ENCODE measurements at places on chromosomes 6 and 20.
A peak's percentile ranks its signal among the peaks of the same experiment; 100 is the strongest.

DNA sequence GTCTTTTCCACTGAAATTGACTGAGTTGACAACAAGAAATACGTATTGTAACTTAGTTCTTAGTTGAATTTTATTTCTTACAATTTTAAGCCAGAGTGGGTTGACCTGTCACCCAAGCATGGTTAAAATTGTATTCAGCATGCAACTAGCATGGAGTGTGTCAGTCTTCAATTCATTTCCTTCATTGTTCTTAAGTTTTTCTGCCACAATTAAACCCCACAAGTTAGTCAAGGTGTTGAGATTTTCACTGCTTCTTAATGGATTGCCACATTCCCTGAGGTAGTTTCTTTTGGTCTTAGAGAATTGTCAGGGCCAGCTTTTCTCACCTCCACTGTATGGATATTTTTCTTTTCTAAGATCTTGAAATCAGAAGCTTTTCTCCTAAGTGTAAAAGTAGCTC is 2.1 kb downstream of the PTPN1 start:
- no peak for DNase-seq

DNA sequence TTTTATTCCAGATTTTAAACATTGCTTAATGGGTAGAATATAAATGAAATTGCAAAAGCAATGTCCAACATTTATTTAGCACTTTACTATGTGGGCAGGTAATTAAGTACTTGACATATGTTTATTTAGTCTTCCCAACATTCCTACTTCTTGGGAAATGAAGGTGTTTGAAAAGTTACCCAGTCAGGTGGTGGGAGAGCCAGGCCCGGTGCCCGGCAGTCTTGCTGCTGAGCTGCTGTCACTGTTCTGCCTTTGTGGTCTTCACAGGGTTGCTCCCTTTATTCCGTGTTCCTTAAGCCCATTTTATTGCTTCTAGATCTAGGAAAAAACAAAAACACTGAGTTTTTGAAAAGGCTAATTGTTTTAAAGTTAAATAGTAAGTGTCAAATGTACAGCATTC is 42.6 kb upstream of the TULP4 start:
- DNase-seq, result no peak

GRCh38 chr6:110265273-110265672 is 85.0 kb downstream of the CDC40 start:
- no peak for DNase-seq

- DNase-seq, result no peak
These were observed 212.9 kb downstream of the COL19A1 start for GRCh38 chr6:70079241-70079640.

DNA sequence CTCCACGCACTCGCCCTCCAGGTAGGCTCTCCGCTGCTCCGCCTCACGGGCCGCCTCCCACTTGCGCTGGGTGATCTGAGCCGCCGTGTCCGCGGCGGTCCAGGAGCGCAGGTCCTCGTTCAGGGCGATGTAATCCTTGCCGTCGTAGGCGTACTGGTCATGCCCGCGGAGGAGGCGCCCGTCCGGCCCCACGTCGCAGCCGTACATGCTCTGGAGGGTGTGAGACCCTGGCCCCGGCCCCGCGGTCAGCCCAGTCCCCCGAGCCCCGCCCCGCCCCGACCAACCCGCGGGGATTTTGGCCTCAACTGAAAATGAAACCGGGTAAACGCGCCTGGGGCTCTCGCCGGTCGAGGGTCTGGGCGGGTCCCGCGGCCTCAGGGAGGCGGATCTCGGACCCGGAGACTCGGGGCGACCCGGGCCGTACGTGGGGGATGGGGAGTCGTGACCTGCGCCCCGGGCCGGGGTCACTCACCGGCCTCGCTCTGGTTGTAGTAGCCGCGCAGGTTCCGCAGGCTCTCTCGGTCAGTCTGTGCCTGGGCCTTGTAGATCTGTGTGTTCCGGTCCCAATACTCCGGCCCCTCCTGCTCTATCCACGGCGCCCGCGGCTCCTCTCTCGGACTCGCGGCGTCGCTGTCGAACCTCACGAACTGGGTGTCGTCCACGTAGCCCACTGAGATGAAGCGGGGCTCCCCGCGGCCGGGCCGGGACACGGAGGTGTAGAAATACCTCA is 598 bp downstream of the HLA-B start:
- no peak for DNase-seq

DNA sequence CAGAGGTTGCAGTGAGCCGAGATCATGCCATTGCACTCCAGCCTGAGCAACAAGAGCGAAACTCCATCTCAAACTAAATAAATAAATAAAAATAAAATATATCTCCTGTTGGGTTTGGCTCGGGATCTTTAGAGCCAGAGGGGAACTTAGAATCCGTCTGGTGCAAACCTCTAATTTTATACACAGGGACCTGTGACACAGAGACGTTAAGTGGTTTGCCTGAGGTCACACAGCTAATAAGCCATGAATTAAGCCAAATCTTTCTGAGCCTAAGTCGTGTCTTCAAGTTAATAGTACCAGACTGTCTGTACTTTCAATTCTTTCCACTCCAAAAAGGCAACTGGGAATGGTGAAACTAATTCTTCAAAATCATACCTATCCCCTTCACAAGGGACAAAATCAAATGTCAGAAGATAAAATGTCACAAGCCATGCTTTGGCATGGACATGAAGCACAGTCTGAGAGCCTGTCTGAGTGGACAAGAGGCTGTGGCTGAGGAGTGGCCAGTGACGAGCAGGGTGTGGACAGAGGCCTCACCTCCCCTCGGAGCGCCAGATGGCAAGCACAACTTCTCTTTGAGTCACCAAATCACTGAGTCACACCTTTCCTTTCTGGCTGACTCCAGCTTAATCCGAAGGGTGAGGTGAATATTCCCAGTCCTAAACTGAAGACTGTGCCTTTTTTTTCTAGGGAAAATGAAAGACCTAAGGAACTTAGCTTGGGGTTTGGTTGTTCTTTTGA is 177.4 kb downstream of the TFAP2A start:
- peak; percentile 86 for DNase-seq

- DNase-seq, result no peak
These were observed 716.0 kb downstream of the KIF16B start for GRCh38 chr20:15857173-15857784.

GRCh38 chr6:157219201-157220200 is 103.8 kb downstream of the TMEM242 start:
- no peak for DNase-seq

- DNase-seq, result no peak
These were observed 88.2 kb upstream of the STXBP5 start for GRCh38 chr6:147116056-147116455.

DNA sequence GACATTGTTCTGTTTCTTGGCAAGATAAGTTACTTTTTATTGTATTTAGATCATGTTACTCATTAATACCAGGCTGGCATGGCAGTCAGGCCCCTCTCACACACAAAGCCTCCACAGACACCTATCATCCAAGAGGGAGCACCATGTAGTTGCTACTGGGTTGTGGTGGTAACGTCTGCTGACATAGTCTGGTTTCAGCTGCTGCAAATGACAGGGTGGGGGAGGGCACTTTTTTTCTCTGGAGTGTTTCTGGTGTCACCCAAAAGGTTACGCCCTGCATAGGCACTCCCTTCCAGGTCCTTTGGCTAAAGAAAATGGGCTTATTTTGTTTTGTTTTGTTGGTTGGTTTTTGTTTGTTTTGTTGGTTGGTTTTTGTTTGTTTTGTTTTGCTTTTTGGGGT is 236.4 kb upstream of the RIMS1 start:
- no peak for DNase-seq

DNA sequence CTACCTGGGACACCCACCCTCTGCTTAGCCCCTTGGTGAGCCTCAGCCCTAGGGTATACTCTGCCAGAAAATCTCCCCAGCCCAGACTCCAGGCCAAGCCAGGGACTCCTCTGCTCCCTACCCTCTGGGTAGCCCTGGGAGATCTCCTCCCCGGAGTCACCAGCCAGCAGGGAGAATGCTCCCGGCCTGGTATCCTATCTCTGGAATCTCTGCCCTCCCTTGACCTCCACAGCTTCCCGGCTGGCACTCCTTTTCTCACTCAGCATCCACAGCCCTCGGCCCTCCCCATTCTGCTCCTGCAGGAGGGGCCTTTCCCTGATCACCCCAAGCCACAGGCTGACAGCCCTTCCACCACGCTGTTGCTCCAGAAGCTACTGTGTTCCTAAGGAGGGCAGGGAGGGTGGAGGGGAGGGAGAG is 22.6 kb downstream of the NOL4L start:
- DNase-seq, result no peak

DNA sequence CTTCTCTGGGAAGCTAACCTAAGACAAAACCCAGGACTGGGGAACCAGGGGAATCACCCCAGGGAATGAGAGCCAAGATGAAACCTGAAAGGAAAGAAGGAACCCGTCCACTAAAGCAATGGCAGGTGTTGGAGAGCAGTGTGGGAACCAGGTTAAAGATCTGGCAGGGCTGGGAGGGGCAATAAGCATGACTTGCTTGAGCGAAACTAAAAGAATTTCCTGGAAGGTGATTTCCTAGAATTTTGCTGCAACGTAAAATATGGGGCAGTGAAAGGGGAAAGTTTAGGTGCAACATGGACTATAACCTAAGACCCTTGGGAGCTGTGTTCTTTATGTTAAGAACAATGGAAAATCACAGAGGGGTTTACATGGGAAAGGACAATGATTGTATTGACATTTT is 126.2 kb upstream of the SSTR4 start:
- no peak for DNase-seq

GRCh38 chr6:129709769-129710449 is at the start of gene ARHGAP18:
ARHGAP18 (minus strand) TSS chr6:129710177; CDS start chr6:129710136, 41 bp downstream.
- peak; percentile 86 for DNase-seq

- no peak for DNase-seq
These were observed 422.0 kb upstream of the HS3ST5 start for GRCh38 chr6:114764866-114765265.

GRCh38 chr6:19999319-20000191 is 162.4 kb downstream of the ID4 start:
- DNase-seq, result peak; percentile 36

DNA sequence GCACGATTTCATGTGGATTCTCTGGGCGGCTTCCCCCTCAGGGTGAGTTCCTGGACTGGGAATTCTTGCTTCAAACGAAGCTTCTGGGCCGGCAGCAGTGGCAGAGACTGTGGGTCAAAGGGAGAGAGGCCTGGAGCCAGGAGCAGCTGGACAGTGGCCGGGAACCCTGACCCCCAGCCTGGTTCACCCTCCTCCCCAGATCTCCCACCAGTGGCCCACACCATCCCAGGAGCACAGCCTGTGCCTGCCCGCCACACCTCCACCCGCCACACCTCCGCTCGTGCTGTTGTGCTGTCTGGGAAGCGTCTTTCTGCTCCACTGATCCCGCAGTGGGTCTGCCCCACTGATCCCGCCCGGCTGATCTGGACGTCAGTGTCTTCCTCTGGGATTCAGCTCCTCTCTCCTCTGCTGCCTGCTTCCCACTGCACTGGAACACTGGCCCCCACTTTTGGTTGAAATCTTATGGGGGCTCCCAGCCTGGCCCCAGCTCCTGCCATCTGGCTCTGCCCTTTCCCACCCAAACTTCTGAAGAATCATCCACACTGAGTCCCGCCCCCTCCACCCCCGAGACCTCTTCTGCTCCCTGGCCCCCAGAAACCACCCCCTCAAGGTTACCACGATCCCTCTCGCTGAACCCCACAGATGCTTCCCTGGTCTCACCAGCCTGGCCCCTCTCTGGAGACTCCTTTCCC is 9.8 kb downstream of the ZBP1 start:
- no peak for DNase-seq

DNA sequence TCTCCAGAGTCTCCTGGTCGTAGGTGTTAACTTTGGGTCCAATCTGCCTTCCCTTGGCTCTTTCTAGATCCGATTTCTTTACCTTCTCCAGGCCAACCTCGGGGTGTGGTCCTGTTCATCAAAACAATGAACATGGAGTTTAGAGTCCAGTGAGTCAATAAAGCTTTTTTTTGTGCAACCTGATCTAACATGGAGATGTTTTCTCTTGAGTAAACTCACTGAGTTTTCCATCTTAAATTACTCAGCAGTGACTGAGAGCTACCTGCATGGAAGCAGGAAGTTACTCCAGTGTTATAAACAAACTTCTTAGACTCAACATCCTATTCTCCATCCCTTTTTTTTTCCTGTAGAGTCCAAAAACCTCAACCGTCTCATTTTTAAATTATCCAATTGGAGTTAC is 14.9 kb upstream of the SLC22A1 start:
- DNase-seq, result no peak

DNA sequence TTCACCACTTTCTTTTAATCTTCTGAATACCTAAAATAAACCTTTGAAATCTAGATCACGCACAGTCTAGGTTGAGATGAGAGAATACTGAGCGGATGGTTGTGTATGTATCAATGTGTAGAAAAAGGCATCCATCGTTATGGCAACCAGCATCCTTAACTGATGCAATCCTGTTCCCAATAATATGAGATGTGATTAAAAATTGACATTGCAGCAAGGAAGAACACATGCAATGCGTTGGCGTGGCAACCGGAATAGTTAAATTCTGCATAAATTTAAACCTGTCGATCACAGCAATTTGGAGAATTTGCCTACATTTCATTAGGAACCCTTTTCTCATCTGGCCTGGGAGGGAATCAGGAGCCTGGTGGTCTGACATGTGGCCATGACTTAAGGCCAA is 1.3 kb upstream of the L3MBTL1 start:
- no peak for DNase-seq

GRCh38 chr6:28209753-28210535 is 15.1 kb upstream of the ZSCAN9 start:
- no peak for DNase-seq

GRCh38 chr6:26375270-26375669 is 7.6 kb upstream of the BTN2A2 start:
- DNase-seq, result no peak

- peak; percentile 33 for DNase-seq
These were observed 58.7 kb downstream of the VAPB start for GRCh38 chr20:58447511-58448391.

DNA sequence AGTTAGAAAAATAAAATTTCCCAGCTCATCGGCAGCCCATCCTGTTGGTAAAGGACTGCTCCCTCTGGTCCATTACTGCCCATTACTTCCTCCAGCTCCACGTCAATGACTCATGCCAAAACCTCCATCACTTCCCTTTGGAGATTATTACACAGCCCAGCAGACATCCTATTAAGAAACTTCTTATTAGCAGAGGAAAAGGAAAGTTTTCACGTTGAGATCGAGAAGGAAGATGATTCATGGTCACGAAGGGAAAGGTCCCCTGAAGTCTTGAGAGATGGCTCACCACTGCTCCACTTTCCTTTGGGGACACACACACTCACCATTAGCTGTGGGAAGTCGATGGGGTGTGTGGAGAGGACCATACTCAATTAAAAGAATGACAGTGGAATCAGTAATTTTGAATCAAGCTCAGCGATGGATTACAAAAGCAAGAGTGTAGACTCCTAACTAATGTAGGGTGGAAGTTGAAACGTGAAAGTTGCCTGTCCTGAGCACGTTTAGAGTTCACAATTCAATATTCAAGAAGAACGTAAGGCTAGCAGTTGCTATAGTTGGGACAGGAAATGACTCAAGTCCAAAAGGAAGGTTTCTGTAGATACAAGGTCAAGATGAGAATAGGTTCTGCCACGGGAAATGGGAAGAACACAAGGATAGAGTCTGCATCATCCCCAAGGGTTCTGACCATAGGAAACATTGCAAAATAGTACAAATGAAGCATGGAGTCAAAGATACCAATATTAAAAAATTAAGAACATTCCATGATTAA is 21.6 kb downstream of the SASH1 start:
- no peak for DNase-seq

All from HCT116 (cell line).